AG20443 (cell line): ENCODE measurements at places on chromosomes 12 and 14.

GRCh38 chr14:77603654-77604255 lies 12.7 kb downstream of the SPTLC2 start:
- DNase-seq: peak; percentile 29

DNA sequence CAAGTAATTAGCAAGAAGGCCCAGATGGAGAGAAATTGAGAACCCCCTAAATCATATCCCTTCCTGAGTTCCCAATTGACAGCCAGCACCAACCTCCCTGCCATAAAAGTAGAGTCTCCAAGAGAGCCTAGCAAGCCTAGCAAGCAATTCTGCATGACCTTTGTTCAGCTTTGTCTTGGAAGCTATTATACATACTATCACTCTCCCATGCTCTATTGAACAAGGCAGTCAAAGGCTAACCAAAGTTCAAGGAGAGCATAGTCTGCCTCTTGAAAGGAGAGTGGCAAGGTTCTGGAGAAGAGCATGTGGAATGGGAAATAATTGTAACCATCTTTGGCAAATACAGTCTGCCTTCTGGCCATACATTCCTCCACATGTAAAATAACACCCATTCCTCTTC lies 7.8 kb downstream of the ACOT4 start:
- no peak for DNase-seq

DNA sequence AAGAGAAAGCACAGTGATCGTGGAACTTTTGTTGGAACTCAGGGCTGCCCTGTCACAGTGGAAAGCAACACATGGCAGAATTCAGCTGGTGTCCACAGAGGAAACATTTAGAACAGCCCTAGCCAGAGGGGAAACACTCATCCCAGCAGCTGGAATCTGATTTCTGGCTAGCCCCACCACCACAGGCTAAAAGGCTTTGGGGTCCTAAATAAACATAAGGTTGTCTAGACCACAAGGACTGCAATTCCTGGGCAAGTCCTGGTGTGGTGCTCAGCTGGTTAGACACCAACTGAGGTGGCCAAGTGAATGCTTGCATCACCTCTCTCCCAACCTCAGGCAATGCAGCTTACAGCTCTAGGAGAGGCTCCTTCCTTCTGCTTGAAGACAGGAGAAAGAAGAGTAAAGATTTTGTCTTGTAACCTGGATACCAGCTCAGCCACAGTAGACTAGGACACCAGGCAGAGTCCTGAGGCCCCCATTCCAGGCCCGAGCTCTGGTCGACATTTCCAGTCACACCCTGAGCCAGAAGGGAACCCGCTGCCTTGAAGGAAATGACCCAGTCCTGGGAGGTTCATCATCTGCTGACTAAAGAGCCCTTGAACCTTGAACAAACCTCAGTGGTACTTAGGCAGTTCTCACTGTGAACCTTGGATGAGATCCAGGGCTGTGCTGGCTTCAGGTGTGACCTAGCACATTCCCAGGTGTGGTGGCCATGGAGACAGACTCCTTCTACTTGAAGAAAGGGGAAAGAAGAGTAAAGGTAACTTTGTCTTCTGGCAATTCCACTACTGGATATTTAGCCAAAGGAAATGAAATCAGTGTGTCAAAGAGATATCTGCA lies 85.4 kb upstream of the PLXNC1 start:
- DNase-seq: no peak

DNA sequence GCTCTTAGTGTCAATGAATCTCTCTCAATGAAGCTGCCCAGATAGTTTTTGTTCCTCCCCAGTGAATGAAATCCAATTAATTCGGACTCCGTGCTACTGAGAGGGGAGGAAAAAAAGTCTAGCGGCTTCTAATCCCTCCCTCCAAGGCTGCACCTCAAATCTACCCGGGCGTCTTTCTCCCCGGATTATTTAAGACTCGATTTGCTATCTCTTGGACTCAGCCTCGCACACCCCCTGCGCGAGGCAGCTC lies 134 bp downstream of the DUSP6 start:
- DNase-seq: no peak

DNA sequence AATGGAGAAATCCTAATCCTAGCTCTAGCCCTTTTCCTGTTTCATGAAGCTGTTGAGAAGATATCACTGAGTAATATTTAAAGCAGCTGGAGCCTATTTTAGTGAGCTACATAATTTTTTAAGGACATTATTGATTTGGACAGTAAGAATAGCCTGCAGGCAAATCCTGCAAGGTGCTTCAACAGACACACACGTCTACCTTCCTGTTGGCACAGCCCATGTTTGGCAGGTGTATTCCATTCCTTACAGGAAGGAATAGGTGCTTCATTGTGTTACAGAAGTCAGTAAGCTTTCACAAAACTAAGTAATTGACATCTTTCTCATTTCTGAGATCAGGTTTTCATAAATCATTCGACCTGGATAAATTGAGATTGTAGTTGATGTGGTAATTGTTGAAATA lies 50.6 kb downstream of the FOXA1 start:
- DNase-seq: no peak

DNA sequence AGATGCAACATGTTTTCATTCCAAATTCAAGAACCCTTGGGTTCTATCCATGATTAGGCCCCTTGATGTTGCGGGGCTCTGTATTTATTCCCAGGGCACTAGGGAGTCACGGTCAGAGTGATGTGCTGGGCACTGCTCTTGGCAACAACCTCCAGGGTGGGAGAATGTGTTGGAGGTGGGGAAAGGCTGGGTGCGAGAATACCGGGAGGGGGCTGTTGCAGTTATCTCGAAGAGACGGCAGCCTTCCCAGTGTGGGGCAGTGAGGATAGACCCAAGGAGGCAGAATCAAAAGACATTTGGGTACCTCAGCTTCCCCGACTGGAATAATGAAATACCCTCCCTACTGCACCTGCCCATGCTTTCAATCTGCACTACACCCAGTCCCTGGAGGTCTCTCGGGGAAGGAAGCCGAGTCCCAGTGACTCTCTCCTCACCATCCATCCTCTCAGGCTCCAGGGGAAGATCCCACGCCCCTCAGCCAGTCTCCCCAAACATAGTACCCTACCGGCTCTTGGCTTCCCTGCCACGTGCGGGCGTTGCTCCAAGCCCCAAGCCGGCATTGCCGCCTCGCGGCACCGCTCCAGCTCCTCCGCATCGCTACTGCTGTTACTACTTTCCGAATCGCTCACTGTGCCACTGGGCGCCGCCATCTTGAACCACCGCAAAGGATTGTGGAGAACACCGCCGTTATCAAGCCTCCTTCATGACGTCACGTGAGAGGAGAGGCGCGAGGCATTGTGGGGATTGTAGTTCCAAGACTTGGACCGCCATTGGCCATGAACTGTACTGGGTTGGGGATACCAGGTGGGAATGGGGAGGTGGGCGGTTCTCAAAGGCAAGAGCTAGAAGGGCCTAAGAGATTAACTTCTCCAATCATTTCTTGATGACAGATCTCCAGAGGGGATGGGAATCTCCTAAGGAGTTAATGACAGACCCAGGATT lies at the start of gene C12orf43:
TSS of gene C12orf43 (minus strand) at position 663 of the 942 bp plus-strand sequence. CDS start at position 650, 13 bp downstream.
- DNase-seq: peak; percentile 96

GRCh38 chr14:57871459-57872080 lies 5.7 kb upstream of the SLC35F4 start:
- peak; percentile 79 for DNase-seq

DNA sequence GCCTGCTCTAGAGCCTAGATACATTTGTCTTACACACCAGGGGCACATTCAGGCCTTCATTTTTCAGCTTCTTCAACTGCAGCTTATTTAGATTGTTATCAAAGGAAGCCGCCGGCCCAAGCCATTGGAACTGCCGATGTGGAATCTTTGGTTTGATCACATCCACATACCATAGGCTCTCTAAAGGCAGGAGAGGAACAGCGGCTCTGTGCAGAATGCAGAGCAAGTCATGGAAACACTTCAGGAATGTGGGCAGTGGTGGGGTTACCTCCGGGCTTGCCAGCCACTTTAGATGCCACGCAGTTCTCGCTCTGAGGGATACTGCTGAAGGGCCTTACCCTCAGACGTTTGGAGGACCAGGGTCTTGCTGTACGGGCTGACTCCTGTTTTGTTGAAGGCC lies 53.4 kb upstream of the PYGL start:
- DNase-seq: no peak

GRCh38 chr12:126768517-126768916 lies 1498.5 kb upstream of the TMEM132C start:
- no peak for DNase-seq

GRCh38 chr14:102390064-102390855 lies 27.5 kb downstream of the TECPR2 start:
- DNase-seq: peak; percentile 9

GRCh38 chr12:95739561-95740313 lies 50.8 kb downstream of the NTN4 start:
- no peak for DNase-seq

DNA sequence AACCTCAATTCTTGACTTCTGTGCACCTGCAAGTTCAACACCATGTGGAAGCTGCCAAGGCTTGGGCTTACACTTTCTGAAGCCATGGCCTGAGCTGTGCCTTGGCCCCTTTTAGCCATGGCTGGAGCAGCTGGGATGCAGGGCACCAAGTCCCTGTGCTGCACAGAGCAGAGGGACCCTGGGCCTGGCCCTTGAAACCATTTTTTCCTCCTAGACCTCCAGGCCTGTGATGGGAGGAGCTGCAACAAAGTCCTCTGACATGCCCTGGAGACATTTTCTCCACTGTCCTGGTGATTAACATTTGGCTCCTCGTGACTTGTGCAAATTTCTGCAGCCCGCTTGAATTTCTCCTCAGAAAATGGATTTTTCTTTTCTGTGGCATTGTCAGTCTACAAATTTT lies 132.4 kb downstream of the TPH2 start:
- DNase-seq: no peak

- DNase-seq: no peak
Measured at GRCh38 chr14:104601786-104602185, 2.8 kb downstream of the TMEM179 start.

DNA sequence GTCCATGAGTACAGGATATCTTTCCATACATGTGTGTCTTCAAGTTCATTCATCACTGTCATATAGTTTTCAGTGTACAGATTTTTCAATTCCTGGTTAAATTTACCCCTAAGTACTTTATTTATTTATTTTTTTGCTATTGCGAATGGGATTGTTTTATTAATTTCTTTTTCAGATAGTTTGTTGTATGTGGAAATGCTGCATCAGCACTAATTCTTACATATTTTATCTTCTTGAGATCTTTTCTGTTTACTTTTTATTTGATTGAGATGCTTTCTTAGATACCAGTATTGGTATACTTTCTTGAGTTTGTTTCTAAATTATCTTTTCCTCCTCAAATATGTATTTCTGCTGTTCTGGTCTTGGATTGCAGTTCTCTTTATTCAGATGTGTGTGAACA lies 148.9 kb downstream of the RGS6 start:
- no peak for DNase-seq

GRCh38 chr14:64856529-64857445 lies 22.9 kb downstream of the SPTB start:
- no peak for DNase-seq

- DNase-seq: no peak
Measured at GRCh38 chr12:116122628-116123027, 154.9 kb downstream of the MED13L start.

DNA sequence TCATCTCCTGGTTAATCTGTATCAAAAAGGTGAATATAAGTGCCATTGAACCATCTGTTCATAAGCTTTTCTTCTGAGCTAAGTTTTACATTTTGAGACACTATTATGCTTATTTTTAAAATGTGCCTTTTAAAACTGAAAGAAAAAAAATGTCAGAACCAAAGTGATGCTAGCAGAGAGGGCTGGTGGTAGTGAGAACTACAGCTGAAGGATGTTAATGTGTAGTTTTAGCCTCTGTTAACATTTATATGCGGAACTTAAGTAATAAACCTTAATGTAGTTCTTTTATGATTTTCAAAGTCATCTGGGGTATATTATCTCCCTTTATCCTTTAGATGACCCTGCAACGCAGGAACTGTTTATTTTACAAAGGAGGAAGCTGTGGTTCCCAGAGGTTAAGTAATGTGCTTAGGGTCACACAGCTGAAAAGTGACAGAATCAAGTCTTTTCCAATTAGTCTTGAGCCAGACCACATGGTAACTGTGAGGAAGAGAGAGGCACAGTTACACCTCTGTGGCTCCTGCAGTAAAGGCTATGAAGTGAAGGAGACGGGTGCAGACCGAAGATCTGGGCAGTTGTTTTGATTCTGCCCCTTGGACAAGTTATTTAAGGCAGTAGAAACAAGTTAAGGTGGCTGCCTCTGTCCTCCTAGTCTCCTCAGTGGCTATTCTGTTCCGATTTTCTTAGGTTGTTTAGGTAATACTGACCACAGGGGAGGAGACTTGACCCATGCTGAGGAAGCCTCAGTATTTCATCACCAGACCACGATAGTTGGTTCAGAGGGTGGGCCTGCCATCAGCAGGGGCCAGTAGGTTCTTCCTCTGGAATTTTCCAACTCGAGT lies 23.9 kb downstream of the GNG2 start:
- peak; percentile 21 for DNase-seq

DNA sequence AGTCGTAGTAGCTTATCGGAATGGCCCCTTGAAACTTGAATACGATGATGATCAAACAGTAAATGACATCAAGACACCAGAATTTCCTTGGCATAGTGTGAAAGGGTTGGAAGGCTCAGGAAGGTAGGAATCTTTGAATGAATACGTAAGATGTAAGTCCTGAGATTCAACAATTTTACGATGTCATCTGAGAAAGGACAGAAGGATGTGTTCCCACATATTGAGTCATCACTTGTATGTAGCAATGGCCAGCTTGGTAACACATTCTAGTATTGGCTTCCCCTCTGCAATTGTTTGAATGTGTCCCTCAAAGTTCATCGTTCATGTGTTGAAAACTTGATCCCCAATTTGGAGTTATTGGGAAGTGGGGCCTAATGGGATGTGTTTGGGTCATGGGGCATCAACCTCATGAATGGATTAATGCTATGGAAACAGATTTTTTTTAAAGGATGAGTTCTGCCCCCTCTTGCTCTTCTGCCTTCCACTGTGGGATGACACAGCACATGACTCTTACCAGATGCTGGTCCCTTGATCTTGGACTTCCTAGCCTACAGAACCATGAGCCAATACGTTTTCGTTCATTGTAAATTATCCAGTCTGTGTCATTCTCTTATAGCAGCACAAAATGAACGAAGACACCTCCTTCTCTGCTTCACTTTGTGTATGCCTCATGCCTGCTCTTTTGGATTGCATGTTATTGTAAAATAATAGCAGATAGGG lies 284.6 kb downstream of the BCAT1 start:
- no peak for DNase-seq

- no peak for DNase-seq
Measured at GRCh38 chr12:107365703-107366102, 272.4 kb upstream of the CRY1 start.

DNA sequence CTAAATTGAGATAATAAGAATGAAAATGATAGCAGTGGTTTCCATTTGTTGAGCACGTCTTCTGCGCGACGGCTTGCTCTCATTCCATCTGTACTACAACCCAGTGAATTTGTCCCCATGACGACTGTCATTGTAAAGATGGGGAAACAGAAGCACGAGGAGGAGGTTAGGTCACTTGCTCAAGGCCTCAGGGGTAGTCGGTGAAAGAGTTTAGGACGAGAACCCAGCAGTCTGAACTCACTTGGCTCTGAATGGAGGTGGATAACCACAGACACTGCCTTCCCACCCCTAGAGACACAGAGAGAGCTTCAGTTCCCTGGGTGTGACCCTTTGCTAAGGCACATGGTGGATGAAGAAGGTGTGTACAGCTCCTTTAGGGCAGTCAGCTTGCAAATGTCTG lies 30.9 kb upstream of the PLEKHG3 start:
- no peak for DNase-seq
